NCI-H524 (cell line): ENCODE measurements at places on chromosomes 2 and 18.

DNA sequence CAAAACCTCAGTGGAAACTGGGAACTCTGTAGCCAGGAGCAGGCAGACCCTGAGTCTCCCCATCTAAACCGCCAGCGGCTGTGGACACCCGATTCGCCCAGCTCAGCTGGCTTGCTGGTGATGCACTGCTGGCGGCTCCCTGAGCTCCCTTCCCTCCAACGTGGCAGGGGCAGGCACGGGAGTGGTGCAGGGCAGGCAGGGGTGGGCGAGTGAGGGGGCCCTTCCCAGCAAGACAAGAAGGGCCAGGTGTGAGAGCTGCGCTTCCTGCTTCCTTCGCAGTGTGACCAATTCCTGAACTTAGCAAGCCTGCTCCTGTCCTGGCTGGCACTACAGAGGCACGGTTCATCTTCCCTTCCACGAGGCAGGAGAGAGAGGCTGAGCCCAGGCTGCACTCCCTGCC, 12.3 kb upstream of the SEMA4C start:
- DNase-seq = no peak

DNA sequence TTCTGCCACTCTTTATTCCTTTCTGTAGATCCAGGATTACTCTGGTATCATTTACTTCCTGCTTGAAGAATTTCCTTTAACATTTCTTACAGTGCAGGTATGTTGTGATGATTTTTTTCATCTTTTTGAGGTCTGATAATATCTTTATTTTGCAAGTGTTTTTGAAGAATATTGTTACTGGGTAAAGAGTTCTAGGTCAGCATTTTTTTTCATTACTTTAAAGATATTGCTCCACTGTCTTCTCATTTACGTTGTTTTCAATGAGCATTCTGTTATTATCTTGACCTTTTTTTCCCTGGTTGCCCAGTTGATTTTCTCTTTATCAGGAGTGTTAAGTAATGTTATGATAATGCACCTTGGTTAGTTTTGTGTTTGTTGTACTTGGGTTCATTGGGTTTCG, 31.7 kb upstream of the TMEM247 start:
- DNase-seq = no peak

DNA sequence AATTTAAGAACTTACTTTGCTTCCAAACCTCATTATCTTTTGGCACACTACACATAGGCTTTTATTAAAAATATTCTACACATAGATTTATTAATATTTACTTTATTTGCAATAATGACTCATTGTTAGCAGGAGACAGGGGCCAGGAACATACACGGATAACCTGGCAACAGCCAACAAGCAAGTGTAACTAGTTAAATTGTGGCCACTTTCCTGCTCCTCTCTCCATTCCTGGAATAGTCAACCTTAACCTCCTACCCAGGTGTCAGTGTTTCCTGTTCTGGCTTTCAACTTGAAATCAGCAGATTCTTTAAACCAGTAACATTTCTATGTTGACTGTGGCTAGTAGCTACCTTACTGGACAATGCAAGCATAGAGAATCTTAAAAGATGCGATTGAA, 26.5 kb downstream of the ACVR1 start:
- DNase-seq = no peak

- DNase-seq = no peak
Measured at GRCh38 chr2:196334710-196335109, 163.3 kb upstream of the STK17B start.

GRCh38 chr2:218927876-218928275, 31.6 kb upstream of the CDK5R2 start:
- DNase-seq = no peak

GRCh38 chr2:190881084-190881597, 520 bp downstream of the GLS start:
- DNase-seq = peak; percentile 2

GRCh38 chr18:8773980-8774379, 68.6 kb downstream of the MTCL1 start:
- no peak for DNase-seq

DNA sequence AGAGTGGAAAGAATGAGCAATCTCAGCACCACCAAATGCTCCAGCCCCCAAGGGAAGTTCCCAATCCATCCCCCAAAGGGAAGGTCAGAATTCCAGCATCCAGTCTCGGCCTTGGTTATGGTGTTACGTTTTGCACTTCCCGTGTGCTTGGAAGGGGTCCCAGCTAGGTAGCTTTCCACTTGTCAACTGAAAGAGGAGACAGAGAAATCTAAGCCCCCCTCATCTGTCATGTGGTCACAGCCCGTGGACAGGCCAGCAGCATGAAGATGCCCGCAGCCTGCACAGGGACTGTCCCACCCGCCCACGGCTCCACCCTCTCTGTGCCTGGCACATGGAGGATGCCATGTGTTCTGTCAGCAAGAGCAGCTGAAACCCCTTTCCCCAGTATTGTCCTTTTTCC, 32.1 kb downstream of the RHOB start:
- no peak for DNase-seq

DNA sequence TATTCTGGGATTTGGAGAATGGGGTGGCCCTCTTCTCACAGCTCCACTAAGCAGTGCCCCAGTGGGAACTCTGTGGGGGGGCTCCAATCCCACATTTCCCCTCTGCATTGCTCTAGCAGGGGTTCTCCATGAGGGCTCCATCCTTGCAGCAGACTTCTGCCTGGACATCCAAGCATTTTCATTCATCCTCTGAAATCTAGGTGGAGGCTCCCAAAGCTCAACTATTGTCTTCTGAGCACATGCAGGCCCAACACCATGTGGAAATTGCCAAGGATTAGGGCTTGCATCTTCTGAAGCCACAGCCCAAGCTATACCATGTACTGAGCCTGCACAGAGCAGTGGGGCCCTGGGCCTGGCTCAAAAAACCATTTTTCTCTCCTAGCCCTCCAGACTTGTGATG, 162.4 kb upstream of the CWC22 start:
- DNase-seq = no peak

DNA sequence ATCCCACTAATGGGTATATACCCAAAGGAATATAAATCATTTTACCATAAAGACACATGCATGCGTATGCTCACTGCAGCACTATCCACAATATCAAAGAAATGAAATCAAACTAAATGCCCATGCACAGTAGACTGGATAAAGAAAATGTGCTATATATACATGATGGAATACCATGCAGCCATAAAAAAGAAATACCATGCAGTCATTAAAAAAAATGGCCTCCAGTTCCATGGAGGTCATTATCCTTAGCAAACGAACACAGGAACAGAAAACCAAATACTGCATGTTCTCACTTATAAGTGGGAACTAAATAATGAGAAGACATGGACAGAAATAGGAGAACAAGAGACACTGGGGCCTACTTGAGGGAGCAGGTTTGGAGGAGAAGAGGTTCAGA, 53.6 kb upstream of the SERTAD2 start:
- DNase-seq = no peak

DNA sequence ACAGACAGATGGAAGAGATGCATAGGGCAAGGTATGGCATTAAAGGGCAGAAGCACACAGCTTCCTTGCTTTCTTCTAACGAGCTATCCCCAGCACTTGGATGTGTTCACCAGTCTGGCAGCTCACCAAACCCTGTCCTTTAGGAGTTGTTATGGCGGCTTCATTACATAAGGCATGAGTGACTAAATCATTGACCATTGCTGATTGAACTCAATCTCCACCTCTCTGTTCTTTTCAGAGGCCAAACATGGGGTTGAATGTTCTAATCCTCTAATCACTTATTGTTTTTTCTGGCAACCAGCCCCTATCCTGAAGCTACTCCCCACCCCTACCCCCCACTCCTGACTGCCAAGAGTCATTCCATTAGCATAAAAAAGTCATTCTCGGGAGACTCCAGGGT, 301.8 kb downstream of the XIRP2 start:
- DNase-seq = no peak

- DNase-seq = no peak
Measured at GRCh38 chr2:176926453-176926852, 286.1 kb upstream of the HNRNPA3 start.

DNA sequence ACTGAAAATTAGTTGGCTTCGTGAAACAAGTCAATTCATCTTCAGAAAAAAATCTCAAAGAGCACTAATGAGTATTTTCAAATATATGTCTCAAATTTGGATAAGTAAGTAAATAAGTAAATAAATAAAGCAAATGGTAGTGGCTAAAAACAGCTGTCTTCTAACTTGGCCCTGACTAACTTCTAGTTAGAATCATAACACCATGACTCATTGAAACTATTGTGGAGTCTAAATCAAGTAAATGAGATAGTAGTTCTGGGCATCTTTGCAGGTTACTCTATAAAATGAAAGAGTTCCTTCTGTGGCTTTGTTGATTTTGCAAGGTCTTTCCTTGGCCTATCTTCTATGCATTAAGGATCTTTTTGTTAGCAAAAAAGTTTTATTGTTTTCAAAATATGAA, 110.7 kb downstream of the SLC8A1 start:
- DNase-seq = no peak
